ENCODE measurements at places on chromosomes 3 and 15.

DNA sequence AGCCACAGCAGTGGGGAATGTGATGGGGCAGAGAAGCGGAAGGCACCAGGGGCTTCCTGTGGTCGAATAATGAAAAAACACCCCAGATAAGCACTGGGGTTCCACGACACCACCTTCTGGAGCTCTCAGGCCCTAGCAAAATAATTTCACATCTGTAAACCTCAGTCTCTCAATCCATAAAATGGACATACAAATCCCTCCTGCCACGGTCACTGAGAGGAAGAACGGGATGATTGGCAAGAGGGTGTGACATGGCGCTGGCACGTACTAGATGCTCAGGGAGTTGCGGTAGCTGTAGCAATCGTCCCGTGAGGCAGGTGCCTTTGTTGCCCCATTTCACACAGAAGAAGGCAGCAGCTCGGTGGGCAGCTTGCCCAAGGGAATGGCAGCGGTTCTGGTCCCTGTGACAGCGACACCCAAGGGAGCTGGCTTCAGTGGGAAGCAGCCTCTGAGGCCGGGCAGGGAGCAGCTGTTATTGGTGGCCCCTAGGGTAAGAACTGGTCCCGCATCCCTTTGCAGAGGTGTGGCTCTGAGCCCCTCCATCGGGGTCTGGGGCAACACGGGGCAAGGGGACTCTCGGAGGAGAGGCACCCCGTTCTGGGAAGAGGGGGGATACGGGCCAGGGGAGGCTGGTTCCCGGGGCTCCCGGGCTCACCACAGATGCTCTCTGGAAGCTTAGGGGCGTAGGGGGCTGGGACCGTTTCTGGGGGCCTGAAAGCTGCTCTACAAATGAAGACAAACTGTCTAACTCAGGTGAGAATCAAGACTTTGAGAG, 114.0 kb upstream of the ALDH1A3 start:
- no peak for DNase-seq

DNA sequence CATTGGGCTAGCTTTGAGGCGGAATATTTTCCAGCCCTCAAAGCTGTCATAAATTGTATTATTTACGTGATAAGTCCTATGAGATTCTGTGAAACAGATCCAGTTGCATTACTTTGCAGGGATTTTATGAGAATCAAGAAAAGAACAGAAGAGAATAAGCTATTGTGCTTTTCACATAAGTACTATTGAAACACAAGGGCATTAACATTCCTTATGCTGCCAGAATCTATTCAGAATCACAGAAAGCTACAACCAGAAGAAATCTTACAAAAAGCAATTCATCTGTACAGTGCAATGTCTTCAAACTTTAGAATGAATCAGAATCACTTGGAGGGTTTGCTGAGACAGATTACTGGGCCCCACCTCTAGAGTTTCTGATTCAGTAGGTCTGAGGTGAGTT, 10.6 kb upstream of the CACNA1D start:
- no peak for DNase-seq

DNA sequence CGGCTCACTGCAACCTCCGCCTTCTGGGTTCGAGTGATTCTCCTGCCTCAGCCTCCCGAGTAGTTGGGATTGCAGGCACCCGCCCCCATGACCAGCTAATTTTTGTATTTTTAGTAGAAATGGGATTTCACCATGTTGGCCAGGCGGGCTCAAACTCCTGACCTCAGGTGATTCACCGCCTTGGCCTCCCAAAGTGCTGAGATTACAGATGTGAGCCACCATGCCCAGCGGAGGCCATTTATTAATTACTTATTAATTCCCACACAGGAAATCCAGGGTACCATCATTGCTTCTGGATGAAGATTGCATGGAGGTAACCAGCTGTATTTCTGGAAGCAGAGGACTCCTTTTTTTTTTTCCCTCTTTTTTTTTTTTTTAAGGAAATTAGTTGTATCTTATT, 37.8 kb downstream of the MAP4 start:
- no peak for DNase-seq

- DNase-seq: no peak
Observed at GRCh38 chr15:80823120-80823519, 44.0 kb downstream of the CEMIP start.

GRCh38 chr3:157123621-157124020, 36.3 kb downstream of the CCNL1 start:
- DNase-seq: no peak

DNA sequence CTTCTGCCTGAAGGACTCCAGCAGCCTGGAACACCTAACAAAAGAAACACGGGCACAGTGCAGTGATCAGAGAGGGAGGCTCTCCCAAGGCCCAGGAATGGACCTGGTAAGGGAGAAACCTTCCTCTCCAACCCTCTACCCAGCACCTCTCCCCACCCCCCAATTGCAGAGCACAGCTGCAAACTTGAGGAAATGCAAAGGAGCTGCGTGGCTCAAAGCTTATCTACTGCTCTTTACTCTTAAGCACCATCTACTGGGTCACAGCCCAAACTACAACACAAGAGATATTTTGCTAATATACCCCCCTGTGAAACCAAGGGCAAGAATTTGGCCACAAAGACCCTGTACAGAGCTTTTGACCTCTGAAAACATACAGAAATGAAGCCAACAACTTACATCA, 328.3 kb downstream of the OXSM start:
- DNase-seq: no peak

GRCh38 chr15:67121644-67122605, 56.5 kb downstream of the SMAD3 start:
- no peak for DNase-seq

GRCh38 chr3:179098388-179099077, 26.9 kb upstream of the ZMAT3 start:
- DNase-seq: no peak

DNA sequence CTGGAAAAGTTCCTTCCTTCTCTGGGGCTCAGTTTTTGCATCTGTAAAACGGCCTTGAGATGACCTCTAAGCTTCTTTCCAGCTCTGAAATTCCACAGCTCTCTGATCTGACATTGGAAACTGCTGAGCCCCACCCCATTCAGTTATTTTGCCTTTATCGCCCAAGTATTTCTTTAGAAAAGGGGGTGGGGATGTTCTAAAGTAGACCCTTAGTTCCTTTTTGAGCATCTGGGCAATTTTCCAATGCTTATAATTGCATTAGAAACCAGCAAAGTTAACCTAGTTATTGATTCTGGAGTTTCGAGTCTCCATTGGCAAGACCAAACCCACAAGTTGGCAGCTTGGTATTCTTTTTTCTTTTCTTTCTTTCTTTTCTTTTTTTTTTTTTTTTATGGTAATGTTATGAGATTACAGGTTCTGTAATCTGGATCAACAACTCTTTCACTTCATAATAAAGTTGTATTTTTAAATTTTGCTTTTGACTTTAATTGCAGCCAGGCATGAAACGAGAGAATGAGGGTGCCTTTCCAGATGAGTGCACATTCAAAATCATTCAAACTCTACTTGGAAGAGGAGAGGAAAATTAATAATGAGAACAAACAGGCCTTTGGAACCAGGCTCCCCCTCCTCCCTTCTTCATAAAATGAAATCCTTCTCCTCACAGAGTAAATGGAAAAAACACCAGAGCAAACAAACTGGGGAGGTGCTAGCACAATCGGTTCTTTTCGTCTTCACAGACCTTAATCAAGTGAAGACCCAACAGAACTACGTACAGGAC, 76.8 kb upstream of the LRIG1 start:
- DNase-seq: no peak

- DNase-seq: no peak
Observed at GRCh38 chr3:182925944-182926337, 54.4 kb downstream of the DCUN1D1 start.

DNA sequence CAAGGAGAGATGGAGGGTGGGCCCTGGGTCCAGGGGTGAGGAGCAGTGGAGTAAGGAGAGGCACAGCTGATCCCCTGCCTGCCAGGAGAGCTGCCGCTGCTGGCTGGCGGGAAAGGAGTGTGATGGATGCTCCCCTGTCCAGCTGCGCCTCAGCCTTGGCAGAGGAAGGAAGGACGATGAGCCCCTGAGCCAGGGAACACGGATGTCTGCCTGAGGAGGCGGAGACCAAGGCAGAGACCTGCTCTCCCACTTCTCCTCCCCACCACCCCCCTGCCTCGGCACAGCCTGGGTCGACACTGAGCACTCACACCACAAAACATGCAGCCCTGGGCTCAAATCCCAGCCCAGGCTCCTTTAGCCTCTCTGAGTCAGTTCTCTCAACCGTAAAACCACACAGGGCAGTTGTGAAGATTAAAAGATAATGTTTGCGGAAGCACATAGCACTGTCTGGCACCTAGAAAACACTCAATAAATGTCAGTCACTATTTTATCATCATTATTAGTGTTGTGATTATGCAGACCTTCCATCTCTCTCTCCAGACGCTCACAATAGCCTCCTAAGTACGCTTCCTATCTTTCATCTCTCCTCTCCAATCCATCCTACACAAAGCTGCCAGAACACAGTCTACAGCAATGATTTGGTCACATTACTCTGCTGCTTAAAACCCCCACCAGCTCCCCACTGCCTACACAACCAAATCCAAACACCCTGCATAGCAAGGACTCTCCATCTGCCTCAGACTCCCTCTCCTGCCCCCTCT, 52.2 kb downstream of the SEMA5B start:
- DNase-seq: no peak

DNA sequence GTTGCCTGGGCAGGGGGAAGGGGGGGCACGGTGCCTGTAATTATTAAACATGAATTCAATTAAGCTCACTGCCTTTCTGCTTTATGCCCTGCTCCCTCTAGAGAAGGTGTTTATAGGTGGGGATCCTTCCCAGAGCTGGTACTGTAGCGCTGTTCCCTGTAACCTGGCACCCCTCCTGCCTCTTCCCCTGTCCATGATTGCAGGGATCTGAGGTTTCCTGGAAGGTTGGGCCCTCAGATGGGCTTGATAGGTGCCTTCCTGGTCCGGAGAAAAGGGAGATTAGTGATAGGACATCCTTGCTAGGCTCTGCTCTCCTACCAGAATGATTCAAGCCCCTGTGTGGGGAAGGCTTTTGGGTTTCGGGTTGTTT, 2.1 kb upstream of the FAM131A start:
- DNase-seq: no peak

DNA sequence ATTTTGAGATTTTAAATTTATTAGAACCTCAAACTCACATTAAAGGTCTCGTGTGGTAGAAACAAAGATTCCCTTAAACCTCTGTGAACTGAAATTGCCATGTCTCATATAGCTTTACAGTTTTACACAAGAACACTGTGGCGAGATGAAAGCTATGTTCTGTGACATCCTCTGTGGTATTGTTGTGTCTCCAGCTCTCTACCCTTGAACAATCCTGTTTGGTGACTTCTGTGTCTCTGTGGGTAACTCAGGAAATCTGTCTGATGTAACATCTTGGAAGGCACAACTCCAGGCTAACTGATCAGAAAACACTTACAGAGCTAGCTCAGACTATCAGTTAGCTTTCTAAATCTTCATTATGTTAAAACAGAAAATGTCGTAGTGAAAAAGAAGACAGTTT, 318.8 kb upstream of the GBE1 start:
- DNase-seq: no peak

DNA sequence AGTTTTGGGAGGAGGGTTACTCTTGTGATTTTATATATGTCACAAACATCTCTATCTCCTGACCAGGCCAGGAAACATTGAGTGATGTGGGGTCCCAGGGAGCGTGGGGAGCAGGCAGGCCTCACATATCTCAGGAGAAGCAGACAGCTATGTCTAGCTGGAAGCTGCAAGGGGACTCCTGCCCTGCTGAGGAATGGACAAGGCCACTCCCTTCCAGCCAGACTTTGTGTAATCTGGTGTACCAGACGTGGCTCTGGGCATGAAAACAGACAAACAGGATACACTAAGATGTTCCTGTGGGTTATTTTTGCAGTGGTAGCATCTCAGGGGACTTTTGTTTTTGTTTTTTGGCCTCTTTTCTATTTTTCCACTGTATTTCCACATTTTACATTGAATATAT, 23.2 kb downstream of the CYP8B1 start:
- DNase-seq: no peak

DNA sequence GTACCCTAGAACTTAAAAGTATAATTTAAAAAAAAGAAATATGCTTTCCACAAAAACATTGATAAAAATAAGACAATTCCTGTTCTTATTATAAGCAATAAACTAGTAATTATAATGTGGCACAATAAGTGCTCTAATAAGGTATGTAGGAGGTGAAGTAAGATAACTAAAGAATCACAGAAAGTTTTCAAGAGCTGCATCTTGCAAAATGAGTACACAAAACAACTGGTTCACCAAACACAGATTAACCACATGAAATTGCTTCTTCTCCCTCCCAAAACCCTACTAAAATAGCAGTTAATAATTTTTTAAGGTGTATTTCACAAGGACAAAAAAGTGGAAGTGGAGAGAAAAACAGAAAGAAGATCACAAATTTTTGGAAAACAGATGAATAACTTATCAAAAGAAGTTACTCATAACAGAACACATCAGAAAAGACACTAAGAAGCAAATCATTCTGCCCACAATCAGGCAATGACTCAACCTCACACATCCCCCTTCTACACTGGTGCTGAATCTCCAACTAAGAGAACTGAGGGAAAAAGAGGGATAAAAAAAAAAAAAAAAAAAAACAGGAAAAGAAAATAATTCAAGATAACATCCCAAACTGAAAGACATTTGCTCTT, 64.2 kb downstream of the TBC1D5 start:
- no peak for DNase-seq

DNA sequence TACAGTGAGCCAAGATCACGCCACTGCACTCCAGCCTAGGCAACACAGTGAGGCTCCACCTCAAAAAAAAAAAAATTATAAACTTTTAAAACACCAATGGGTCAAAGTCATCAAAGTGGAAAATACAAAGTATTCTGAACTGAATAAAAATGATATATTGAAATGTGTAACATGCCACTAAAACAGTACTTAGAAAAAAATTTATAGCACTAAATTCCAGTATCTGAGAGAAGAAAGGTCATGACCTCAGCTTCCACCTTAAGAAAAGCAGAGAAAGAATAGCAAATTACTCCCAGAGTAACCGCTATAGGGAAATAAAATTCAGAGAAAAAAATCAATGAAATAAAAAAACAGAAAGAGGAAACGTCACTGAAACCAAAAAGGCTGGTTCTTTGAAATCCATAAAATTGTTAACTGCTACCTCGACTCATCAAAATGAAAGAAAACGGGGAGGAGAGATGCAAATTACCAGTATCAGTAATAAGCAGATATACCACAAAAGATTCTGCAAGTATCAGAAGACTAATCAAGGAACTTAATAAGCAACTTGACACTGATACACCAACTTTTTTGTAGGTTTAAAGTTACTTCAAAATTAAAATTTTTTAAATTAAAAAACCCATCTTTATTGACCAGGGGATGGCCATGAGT, 20.8 kb downstream of the ATP13A3 start:
- DNase-seq: no peak

DNA sequence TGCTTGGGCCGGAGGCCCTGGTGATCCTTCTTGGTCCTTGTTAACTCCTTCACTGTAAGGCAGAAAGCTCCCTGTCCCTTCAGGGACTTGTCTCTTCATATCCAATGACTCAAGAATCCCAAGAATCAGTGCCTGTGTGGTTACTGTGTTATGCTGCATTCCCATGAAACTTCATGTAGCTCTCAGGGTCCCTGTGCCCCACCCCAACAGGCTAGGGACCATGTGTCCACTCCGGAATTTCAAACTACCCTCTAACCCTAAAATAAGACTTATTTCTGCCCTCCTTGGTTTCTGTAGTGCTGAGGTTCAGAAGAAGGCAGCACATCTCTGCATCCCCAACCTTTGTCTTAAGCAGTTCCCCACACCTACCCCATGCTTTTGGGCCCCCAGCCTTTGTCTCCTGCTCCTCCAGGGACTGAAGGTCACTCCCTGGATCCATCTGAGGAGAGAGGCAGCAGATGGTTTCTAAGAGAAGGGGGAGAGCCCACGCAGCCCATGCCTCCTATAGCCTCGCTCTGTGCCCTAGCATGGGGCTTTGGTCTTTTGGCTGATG, 531 bp upstream of the MAP1A start:
- DNase-seq: no peak

Measured in frontal cortex (tissue), 4 donors.